A549 treated with GW870086 at 1 μM for 4 hours (cell line): ENCODE measurements at places on chromosomes 2 and 18. TPM values are rescaled to one million over a fixed set of nuclear protein-coding genes. Genes with fewer than 3 reads are reported as not detected.

PTPRM gene
- total RNA-seq, result 27.8 to 36.9 TPM (median 32.3 TPM) in 5 replicates

PLEKHA3 gene
- total RNA-seq, result 7.9 to 18.9 TPM (median 15.9 TPM) in 5 replicates

SCYGR4 gene
- total RNA-seq, result not detected in 5 replicates

PCARE gene
- total RNA-seq, result not detected in 5 replicates

SRD5A2 gene
- 0.02 to 0.06 TPM (median 0.05 TPM) in 4 of 5 replicates, not detected in the other for total RNA-seq

PSMA8 gene
- total RNA-seq, result not detected in 5 replicates

MC4R gene
- not detected in 5 replicates for total RNA-seq

MRO gene
- 0.08 to 0.47 TPM (median 0.26 TPM) in 4 of 5 replicates, not detected in the other for total RNA-seq

CCDC68 gene
- total RNA-seq, result 2.4 to 4.2 TPM (median 3.2 TPM) in 5 replicates

FSHR gene
- not detected in 5 replicates for total RNA-seq

POTEF gene
- total RNA-seq, result not detected in 5 replicates

GRB14 gene
- 6.2 to 8.4 TPM (median 6.8 TPM) in 5 replicates for total RNA-seq

CHRNA1 gene
- total RNA-seq, result not detected in 5 replicates

LIMS4 gene
- total RNA-seq, result 0.46 to 1.3 TPM (median 0.74 TPM) in 5 replicates
